Left lung (tissue), 14 donors: ENCODE measurements at places on chromosomes 6 and 20. TPM values are rescaled to one million over a fixed set of nuclear protein-coding genes. Genes with fewer than 3 reads are reported as not detected.

DNA sequence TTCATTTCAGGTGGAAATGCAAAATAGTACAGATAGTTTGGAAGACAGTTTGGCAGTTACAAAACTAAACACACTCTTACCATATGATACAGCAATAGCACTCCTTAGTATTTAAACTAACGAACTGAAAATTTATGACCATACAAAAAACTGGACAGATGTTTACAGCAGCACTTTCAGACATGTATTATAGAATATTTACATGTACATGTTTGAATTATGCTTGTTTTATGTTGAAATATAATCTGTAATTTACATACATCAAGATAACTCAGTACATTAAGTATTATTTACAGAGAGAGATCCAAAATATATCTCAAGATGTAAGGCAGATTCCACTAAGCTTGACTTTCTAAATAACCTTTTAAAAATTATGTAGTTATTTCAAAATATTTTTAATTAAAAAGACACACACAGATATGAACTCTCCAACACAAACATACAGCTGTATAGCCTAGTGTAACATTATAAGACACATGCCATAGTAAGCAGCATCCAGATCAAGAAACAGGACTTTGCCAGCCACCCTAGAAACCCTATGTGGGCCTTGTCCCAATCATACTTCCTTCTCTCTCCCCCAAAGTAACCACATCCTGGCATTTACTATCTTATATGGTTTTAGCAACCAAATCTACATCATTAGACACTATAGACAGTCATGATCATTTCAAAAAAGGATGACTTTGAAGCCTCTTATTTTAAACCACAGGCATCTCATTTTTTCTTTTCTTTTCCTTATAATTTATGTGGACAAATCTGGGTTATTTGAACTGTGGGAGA, 82.2 kb downstream of the MAN1A1 start:
- no peak for DNase-seq

DNA sequence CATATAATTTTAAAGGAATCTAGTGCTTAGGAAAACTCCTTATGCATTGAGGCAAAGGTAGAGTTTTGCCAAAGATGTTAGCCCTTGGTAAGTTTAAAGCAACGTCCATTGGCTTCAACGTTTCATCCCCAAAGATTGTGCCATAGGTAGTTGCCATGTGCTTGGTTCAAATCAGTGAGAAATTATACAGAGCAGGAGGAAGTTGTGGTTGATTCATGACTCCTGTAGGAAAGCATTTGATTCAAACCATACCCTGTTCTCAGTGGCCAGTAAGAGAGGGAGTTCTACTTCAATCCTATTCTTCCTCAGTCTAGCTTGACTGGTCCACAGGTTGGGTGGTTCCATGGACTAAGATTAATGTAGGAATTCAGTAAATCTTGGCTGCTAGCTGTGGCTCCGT, 535.6 kb downstream of the QKI start:
- no peak for DNase-seq

GRCh38 chr6:4308364-4308763, 173.0 kb upstream of the ECI2 start:
- no peak for DNase-seq

DNA sequence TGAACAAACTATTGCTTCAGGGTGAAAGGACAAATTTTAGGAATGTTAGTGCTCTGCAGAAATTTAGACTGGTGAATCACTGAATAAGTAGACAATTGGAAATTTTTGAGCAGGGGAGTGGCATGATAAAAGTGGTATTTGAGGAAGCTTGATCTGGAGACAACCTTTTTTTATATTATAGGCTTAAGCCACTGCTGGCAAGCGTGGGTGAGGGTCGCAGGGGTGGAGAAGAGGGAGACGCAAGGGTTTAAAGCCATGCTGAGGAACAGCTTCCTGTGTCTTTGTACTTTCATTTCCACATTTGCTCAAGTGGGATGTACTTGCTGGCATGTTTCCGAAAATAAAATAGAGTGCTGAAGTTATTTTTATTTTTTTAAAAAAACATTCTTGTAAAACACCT, 23.7 kb downstream of the NCOA7 start:
- no peak for DNase-seq

DNA sequence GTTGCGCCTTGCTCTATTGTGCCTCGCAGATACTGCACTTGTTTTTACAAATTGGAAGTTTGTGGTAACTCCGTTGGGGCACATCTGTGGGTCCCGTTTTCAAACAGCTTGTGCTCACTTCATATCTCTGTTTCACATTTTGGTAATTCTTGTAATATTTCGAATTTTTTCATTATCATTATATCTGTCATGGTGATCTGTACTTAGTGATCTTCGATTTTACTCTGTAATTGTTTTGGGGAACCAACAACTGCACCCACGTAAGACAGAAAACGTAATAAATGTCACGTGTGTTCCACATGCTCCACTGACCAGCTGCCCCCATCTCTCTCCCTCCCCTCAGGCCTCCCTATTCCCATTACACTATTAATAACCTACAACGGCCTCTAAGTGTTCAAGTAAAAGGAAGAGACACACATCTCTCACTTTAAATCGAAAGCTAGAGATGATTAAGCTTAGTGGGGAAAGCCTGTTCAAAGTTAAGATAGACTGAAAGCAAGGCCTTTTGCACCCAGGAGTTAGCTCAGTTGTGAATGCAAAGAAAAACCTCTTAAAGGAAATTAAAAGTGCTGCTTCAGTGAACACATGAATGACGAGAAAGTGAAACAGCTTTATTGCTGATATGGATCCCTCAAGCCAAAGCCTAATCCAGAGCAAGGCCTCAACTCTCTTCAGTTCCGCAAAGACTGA, 26.9 kb downstream of the TTLL2 start:
- DNase-seq, result no peak

- DNase-seq, result no peak
Measured at GRCh38 chr6:75568100-75568499, 33.6 kb upstream of the SENP6 start.

CCN6 gene
- polyA plus RNA-seq, result 0.21 TPM

- DNase-seq, result peak; percentile 76
Measured at GRCh38 chr6:25006565-25007001, 70.8 kb upstream of the RIPOR2 start.

CPNE5 gene
- 6.4 TPM for polyA plus RNA-seq

- no peak for DNase-seq
Measured at GRCh38 chr6:163844357-163844756, 429.8 kb downstream of the QKI start.

GRCh38 chr20:53839423-53840176, 230.8 kb downstream of the BCAS1 start:
- DNase-seq, result no peak

DNA sequence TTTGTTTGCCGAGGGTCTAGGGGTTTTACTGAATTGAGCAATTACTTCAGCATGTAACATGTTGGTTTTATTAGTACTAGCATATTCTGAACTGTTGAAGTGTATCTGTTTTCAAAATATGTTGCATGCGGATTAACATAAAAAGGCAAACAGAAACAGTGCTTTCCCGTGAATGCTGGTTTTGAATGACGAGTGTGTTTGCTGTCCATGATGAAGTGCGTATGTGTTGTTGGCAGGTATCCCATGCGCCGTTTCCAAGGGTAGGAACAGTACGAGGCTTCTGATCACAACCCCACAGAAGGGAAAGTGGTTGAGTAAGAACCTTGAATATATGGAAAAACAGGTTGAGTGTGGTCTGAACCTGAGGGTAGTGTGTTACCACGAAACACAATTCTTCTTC, 232.9 kb downstream of the SAMD5 start:
- peak; percentile 88 for DNase-seq

DNA sequence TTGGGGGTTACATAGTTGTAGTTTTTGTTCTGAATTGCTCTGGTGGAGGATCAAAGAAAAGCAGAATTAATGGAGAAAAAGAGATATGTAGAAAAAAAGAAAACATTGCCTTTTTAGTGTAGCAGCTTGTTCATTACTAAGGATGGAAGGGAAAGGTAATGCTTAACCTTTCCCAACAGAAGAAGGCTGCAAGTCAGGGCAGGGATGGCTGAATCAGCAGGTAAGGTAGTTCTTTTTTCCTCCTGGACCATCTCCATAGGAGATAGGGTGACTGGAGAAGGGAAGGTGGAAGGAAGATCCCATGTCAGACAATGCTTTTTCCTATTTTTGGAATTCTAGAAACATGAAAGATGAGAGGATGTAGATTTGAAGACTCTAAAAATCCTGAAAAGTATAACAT, 79.4 kb upstream of the SUPT3H start:
- DNase-seq, result no peak

TFAP2B gene
- polyA plus RNA-seq, result not detected

DNA sequence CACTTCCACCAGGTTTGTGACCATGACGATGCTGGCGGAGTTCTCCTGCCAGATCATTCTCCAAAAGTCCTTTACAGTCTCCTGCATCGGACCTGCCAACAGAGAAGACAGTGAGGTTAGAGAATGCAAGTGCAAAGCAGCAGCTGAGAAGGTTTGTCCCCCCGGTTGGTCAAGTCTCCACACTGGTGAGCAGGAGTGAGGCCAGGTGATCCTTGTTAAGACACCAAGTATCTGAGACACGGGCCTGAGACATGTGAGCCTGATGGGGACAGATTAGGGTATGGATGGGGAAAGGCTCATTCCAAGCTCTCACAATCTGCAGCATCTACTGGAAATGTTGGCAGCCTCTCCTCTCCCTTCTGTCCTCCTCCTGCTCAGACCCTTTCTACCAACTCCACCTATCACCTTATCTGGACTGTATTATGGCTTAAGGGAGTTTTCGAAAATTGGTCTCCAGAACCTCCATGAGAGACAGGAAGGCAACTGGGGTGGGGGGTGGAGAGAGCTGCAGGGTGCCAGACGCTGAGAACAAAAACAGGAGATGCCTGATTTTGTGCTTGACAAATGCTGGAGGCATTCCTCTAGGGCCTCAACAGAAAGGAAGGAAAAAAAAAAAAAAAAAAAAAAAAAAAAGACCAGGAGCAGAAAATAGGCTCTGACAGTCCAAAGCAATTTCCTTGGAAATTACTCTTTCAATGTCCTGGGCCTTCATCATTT, 500.4 kb upstream of the CHD6 start:
- DNase-seq, result no peak

NRSN1 gene
- 0.42 TPM for polyA plus RNA-seq

DNA sequence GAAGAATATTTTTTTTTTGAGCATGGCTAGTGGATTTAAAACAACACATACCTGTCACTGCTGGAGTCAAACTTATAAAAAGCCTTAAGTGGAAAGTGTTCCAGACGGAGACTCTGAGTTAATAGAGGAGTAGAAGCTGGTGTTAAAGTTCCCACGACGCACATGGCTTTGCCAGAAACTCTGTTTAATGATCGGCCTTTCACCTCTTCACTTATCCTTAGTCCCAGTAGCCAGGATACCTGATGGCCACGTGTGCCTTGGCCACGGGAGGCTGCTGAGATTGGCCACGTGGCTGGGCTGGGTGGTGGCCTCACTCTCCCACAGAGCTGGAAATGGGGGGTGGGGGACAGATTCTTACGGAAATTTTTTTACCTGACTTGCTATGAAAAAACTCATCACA, 333.1 kb downstream of the ZFAND3 start:
- DNase-seq, result no peak

GRCh38 chr6:35558571-35558970, 45.9 kb upstream of the TULP1 start:
- DNase-seq, result no peak

GRCh38 chr6:7544597-7544996, 3.1 kb downstream of the DSP start:
- DNase-seq, result no peak

GMEB2 gene
- 8.2 TPM for polyA plus RNA-seq

HRH3 gene
- polyA plus RNA-seq, result not detected

GRCh38 chr6:108526739-108527174, 34.0 kb upstream of the FOXO3 start:
- DNase-seq, result no peak

- DNase-seq, result no peak
Measured at GRCh38 chr20:43985608-43986316, 71.1 kb downstream of the TOX2 start.

CLPSL1 gene
- not detected for polyA plus RNA-seq

DNA sequence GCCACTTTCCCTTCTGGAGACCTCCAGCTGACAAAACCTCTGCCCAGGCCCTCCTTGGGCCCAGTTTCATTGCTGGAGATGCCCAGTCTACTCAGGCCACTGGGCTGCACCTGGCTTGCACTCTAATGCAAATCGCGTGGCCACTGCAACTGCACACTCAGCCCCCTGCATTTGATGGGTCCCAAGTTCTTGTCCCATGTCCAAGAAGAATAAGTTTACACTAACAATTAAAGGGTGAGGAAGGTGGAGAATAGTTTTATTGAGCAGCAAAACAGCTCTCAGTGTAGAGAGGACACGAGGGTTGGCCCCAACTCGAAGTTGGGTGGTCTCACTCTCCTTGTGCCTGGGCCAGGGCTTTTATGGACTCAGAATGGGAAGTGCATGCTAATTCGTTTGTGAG, 31.9 kb upstream of the THEMIS start:
- DNase-seq, result no peak

DNA sequence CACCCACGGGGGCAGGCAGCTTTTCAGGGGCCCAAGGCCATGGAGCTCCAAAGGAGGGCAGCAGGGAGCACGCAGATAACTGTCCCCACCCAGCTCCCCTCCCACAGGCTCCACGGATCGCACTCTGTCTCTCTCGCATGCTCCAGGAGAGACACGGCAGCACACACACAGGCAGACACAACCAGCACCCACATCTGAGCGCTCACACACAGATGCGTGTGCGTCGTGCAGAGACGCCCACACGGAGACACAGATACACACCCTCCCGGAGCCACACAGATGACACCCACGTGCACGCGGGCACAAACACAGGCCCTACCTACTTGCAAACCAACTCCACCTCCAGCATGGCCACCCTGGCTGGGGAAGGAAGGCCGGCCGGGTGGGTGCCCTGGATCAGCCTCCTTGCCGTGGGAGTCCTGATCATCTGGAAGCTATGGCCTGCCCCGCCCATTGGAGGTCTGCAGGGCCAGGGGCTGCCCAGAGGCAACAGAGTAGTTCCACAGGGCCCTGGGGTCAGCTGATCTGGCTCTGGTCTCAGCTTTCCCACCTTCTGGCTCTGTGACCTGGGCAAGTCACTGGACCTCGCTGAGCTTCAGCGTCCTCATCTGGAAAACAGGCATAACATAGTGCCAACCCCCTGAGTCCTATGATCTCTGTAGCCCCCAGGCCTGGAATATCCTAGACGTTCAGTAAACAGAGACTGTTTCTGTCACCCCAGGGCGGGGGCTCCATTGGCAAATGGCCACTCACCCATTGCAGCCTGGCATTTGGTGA, 31.5 kb downstream of the AAR2 start:
- DNase-seq, result no peak

DNA sequence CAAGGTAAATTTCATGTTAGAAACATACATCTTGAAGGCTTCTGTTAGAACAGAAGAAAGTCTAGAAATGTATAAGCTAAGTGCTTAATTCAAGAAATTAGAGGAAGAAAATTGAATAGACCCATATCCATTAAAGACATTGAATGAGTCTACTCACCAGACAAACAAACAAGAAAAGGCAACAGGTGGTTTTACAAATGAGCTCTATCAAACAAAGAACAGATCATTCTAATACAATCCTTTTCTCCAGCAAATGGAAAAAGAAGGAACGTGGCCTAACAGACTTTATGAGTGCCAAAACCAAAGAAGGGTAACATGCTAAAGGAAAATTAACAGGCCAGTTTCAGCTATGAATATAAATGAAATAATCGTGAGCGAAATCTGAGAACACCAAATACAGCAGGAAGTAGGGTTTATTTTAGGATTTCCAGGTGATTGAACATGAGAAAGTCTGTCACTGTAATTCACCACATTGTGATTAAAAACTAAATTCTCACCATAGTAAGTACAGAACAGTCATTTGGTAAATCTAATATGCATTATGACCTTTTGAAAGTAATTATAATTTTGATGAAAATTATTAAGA, 22.6 kb downstream of the MTHFD1L start:
- no peak for DNase-seq

GRCh38 chr20:5660346-5660745, 89.9 kb upstream of the SHLD1 start:
- DNase-seq, result no peak

EDN3 gene
- 8.2 TPM for polyA plus RNA-seq
